HL-60 (cell line): ENCODE measurements at places on chromosomes 16 and 17.

DNA sequence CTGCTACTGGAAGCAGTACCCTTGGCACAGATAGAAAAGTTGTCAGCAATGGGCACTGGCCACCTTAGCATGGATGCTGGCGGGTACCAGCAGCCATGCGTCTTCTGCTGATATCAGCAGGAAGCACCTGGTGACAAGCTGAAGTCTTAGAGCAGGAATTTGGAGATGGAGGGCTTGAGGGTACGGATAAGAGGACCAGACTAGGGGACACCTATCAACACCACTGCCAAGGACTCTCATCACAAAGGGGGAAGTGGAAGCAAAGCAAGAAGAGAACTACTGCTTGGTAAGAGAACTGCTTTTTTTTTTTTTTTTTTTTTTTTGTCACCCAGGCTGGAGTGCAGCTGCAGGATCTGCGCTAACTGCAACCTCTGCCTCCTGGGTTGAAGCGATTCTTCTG is 35.4 kb upstream of the LYRM9 start:
- no peak for DNase-seq

- no peak for DNase-seq
Observed at GRCh38 chr17:60383379-60383778, 8.6 kb downstream of the USP32 start.

GRCh38 chr17:38885728-38886642 is 16.1 kb downstream of the LASP1 start:
- no peak for DNase-seq

GRCh38 chr17:82663381-82664275 is 15.4 kb upstream of the WDR45B start:
- DNase-seq = no peak

DNA sequence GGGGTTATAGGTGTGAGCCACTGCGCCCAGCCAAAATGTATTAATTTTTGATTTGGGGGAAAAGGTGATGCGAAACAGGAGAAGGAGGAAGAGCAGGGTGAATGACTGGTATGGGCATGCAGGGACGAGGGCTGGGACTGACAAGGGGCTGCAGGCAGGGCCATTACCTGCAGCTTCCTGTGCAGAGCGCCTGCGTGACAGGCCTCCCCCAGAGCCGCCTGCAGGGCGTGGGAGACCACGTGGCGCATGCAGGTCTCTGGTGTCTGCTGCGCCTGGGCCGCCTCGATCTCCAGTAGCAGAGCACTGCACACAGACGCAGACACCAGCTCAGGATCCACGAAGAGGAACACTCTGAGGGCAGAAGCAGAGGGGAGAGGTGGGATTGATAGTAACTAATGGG is 32.4 kb downstream of the PIK3R6 start:
- no peak for DNase-seq

DNA sequence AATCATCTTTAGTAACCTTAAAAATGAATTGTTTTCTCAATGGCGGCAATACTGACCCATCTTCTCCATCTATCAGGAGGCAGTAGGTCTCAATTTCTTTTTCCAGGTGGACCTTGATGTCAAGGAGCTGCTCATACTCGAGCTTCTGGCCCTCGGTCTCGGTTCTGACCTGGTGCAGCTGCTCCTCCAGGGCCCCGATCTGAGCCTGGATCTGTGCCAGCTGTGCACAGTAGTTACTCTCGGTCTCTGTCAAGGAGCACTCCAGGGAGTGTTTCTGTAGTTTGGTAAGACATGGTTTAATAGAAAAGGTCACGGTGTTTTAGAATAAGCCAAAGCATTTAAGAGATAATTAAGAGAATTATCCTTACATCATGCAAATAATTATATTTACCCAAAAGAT is 4.9 kb downstream of the KRT27 start:
- DNase-seq = no peak

DNA sequence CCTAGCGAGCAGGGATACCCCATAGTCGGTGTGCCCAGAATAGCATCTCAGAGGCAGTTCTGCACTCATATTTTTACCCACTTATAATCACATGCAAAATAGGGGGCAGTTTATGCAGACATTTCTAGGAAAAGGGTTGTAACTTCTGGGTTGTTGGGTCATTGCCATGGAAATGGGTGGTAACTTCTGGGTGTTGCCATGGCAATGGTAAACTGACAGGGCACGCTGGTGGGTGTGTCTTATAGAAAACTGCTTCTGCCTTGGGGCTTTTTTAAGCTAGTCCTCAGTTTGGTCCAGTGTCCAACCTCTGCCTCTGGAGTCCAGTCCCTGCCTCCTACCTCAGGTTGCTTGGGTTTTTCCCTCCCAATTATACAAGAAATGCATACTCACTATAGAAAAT is 7.4 kb upstream of the SPAG9 start:
- DNase-seq = no peak

GRCh38 chr17:67629971-67630320 is 87.8 kb upstream of the NOL11 start:
- no peak for DNase-seq

DNA sequence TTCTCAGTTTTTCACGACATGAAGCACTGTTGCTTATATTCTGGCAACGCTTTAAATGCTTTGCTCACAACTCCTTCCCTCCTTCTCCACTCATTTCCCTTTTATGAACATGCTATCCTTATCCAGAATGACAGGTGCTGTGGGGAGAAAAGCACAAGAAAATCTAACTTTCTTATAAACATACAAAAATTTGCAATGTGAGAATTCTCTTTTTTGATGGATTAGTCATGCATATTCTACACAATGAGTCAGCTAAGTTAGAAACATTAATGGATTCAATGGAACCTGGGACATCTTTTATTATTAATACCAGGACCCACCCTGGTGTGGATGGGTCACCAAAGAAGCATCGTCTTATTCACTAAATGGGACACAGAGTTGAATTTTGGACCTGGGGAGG is 234.6 kb upstream of the CDH5 start:
- no peak for DNase-seq
